ENCODE measurements at places on chromosomes 13 and 19. TPM values are rescaled to one million over a fixed set of nuclear protein-coding genes. Genes with fewer than 3 reads are reported as not detected.

Gene GRK1
- polyA plus RNA-seq: 0.13 TPM

Gene CEBPA
- polyA plus RNA-seq: 3.2 TPM

Gene KCNC3
- 4.3 TPM for polyA plus RNA-seq

Gene KLK14
- polyA plus RNA-seq: not detected

Gene FARP1
- polyA plus RNA-seq: 44.2 TPM

Gene LHB
- polyA plus RNA-seq: 2.7 TPM

Gene GFY
- polyA plus RNA-seq: 8.4 TPM

Gene PSG11
- polyA plus RNA-seq: not detected

Gene CERS4
- polyA plus RNA-seq: 56.2 TPM

Gene LGALS14
- not detected for polyA plus RNA-seq

Gene PSG3
- not detected for polyA plus RNA-seq

Gene KLK3
- 1.00 TPM for polyA plus RNA-seq

Gene ZNF428
- polyA plus RNA-seq: 207 TPM

Gene ATP8A2
- polyA plus RNA-seq: 0.31 TPM

Gene TYROBP
- not detected for polyA plus RNA-seq
